ENCODE measurements at places on chromosomes 6 and 20.
A peak's percentile ranks its signal among the peaks of the same experiment; 100 is the strongest.

DNA sequence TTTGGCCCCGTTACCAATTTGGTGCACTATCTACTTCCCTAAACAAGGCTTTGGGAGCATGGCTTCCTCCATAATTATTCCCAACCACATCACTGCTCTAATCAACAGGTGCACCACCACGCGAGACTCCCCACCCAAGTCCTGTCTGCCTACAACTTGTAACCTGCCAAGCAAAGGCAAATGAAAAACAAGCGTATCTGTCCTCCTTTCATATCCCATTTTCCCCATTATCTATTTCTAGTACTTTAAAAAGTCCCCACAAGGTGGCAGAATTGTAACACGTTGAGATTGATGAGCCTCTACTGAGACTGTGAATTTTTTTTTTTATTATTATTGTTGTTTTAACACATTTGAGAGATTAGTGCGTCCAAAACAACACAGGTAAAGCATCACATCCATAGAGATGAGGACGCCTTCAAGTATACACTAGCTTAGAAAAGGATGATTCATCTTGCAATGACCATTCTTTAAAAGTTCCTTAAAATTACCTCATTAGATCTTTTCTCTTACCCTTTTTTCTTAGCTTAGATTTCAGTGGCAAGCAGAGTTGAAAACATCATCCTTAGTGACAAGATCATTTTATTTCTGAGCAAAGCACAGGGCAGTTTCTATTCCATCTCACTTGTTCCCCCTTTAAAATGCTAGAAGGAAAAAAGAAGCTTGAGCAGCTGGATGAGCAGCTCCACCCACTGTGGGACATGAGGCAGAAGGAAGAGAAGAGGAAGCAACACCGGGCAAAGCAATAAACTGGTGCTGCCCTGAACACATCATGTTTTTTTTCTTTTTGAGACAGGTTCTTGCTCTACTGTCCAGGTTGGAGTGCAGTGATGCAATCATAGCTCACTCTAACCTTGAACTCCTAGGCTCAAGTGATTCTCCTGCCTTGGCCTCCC, 210.8 kb downstream of the ARHGAP18 start:
- peak overlapping the region; percentile 6 for H3K27ac ChIP-seq
- peaks cover 10% of the 10 kb centered on the region for H3K4me1 ChIP-seq

- no peaks in the 10 kb centered on the region for H3K4me1 ChIP-seq
- H3K36me3 ChIP-seq = no peaks in the 10 kb centered on the region
- no peak overlapping the region for H3K27ac ChIP-seq
- peaks cover 10% of the 10 kb centered on the region for H3K27me3 ChIP-seq
- no peak overlapping the region for H3K4me3 ChIP-seq
- no peak for DNase-seq
These were observed 55.2 kb upstream of the NOX3 start for GRCh38 chr6:155510879-155511278.

GRCh38 chr6:150280703-150281102, 88.1 kb upstream of the IYD start:
- peaks cover 63% of the 10 kb centered on the region for H3K27me3 ChIP-seq
- H3K27ac ChIP-seq = no peak overlapping the region
- H3K4me3 ChIP-seq = no peak overlapping the region

GRCh38 chr20:8367689-8368088, 235.6 kb downstream of the PLCB1 start:
- no peak overlapping the region for H3K27ac ChIP-seq
- peaks cover 2% of the 10 kb centered on the region for H3K36me3 ChIP-seq
- no peak for DNase-seq
- H3K4me1 ChIP-seq = peaks cover 15% of the 10 kb centered on the region
- no peaks in the 10 kb centered on the region for H3K27me3 ChIP-seq

GRCh38 chr6:52420668-52421358, 671 bp downstream of the EFHC1 start:
- no peak overlapping the region for H3K27ac ChIP-seq
- peaks cover 6% of the 10 kb centered on the region for H3K4me1 ChIP-seq
- no peak overlapping the region for H3K4me3 ChIP-seq
- H3K27me3 ChIP-seq = no peaks in the 10 kb centered on the region

DNA sequence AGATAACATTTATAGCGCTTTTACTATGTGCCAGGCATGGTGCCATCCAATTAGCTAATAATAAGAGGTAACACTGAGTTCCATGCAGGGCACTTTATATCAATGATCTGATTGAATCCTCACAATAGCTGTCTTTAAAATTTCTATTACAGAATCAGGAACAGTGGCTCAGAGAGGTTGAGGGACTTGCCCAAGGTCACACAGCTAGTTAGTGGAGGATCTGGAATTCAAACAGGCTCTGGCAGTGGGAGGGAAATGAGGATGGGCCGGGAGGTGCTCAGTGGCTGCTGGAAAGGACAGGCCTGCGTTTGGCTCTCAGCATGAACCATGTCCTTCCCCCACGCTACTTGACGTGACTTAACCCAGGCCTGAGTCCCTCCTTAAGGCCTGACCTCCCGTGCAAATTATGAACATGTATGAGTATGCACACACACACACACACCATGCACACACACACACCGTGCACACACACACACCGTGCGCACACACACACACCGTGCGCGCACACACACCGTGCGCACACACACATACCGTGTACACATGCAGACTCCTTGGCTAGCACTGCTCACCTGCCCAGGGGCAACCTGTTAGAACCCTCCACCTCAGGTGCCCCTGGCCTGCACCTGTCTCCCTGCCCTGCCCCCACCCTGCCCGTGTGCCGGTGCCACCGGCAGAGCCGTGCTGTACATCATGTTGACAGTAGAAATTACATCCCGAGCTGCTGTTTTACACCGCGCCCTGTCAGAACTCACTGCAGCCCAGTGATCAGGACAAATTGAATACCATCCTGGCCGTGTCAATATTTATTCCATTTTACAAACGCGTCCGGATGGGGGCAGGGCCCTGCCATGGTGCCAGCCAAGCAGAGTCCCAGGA, 43.7 kb downstream of the CDH22 start:
- no peak for DNase-seq
- no peaks in the 10 kb centered on the region for H3K4me1 ChIP-seq
- H3K27ac ChIP-seq = no peak overlapping the region
- H3K4me3 ChIP-seq = no peak overlapping the region
- H3K36me3 ChIP-seq = no peaks in the 10 kb centered on the region

DNA sequence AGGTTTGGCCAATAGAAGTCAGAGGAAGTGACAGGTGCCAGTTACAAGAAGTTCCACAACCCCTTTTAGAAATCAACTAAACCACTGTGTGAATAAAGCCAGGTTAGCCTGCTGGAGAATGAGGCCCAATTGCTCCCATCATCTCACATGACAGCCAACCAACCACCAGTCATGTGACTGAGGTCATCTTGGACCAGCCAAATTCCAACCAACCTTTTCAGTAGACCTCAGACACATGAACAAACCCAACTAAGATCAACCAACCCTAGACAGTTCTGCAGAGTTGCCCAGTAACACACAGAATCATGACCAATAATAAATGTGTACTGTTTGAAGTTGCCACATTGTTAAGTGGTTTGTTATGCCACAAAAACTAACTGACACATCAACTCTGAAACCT, 44.6 kb upstream of the GGTLC1 start:
- H3K4me1 ChIP-seq = peaks cover 33% of the 10 kb centered on the region
- peak overlapping the region; percentile 81 for H3K27ac ChIP-seq
- peaks cover 7% of the 10 kb centered on the region for H3K36me3 ChIP-seq
- H3K4me3 ChIP-seq = peak overlapping the region; percentile 1
- no peak for DNase-seq

DNA sequence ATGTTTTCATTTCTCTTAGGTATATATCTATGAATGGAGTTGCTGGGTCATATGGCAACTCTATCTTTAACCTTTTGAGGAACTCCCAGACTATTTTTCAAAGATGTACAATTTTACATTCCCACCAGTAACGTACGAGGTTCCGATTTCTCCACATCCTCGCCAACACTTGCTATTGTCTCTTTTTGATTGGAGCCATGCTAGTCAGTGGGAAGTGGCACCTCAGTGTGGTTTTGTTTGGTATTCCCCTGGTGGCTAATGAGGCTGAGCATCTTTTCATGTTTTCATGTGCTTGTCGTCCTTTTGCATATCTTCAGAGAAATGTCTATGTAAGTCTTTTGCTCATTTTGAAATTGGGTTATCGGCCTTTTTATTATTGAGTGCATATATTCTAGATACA, 178.6 kb upstream of the EXOC2 start:
- peaks cover 2% of the 10 kb centered on the region for H3K36me3 ChIP-seq
- no peak overlapping the region for H3K27ac ChIP-seq
- H3K4me3 ChIP-seq = no peak overlapping the region
- H3K27me3 ChIP-seq = peaks cover 66% of the 10 kb centered on the region

- peaks cover 31% of the 10 kb centered on the region for H3K36me3 ChIP-seq
- H3K27me3 ChIP-seq = no peaks in the 10 kb centered on the region
- H3K27ac ChIP-seq = peak overlapping the region; percentile 97
- no peak for DNase-seq
- H3K4me1 ChIP-seq = peaks cover 27% of the 10 kb centered on the region
These were observed 511 bp upstream of the OGFR start for GRCh38 chr20:62804021-62804626.

DNA sequence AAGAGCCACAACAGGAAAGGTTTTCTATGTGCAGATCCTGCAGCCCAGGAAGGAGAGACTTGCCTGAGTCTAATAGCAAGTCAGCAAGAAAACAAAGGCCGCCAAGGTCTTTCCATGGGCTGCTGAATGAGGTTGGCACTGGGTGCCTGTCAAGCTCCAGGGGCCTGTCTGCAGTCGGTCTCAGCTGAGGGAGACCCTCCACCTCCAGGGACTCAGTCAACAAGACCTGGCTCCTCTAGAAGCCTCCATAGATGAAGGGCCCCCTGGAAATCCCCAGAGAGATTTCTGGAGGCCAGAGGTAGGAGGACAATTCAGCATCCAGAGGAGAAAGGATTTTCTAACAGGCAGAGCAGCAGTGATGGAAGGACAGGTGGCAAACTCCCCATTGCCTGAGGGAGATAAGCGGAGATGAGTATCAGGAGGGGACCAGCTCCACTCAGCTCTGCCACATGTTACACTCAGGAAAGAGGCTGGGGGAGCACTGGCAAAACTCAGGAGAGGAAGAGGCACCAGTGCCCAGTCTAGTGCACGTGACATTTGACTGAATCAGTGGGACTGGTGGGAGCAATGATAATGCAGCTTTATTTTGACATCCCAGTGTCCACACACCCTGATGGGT, 33.5 kb upstream of the FKBP1A start:
- H3K27me3 ChIP-seq = peaks cover 83% of the 10 kb centered on the region
- DNase-seq = no peak
- no peak overlapping the region for H3K27ac ChIP-seq
- H3K4me1 ChIP-seq = no peaks in the 10 kb centered on the region
- H3K4me3 ChIP-seq = no peak overlapping the region

GRCh38 chr20:21322921-21323331, 19.8 kb downstream of the XRN2 start:
- H3K4me3 ChIP-seq = peak overlapping the region; percentile 49
- H3K36me3 ChIP-seq = peaks cover 8% of the 10 kb centered on the region
- H3K27me3 ChIP-seq = no peaks in the 10 kb centered on the region

- no peak overlapping the region for H3K4me3 ChIP-seq
- H3K4me1 ChIP-seq = no peaks in the 10 kb centered on the region
- H3K27ac ChIP-seq = no peak overlapping the region
- DNase-seq = no peak
- peaks cover 3% of the 10 kb centered on the region for H3K36me3 ChIP-seq
These were observed 193.1 kb upstream of the SIM1 start for GRCh38 chr6:100657678-100658330.

DNA sequence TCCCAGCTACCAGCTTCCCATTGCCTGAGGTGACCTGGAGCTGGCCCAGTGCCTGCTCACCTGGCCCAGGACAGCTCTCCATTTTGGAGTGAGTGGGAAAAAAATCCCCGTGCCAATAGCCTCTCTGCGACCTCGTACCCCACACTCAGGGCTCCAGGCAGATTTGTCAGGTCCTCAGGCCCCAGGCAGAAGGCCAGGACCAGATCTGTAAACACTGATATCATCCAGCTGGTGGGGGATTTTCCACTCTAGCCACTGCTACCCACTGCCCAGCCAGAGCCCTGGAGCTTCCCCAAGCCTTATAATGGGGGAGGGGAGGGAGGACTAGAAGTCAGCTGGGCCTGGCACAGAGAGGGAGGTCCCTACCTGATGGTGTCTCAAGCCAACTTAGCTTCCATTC, 1.3 kb upstream of the PGC start:
- no peaks in the 10 kb centered on the region for H3K27me3 ChIP-seq
- H3K4me3 ChIP-seq = no peak overlapping the region
- H3K36me3 ChIP-seq = peaks cover 3% of the 10 kb centered on the region
- H3K4me1 ChIP-seq = no peaks in the 10 kb centered on the region
- no peak overlapping the region for H3K27ac ChIP-seq
- no peak for DNase-seq

- H3K4me3 ChIP-seq = no peak overlapping the region
- DNase-seq = no peak
- H3K4me1 ChIP-seq = peaks cover 2% of the 10 kb centered on the region
- no peak overlapping the region for H3K27ac ChIP-seq
These were observed 100.1 kb upstream of the PRDM1 start for GRCh38 chr6:105985816-105986632.

- H3K27ac ChIP-seq = peak overlapping the region; percentile 67
- no peaks in the 10 kb centered on the region for H3K27me3 ChIP-seq
- peak; percentile 18 for DNase-seq
- peak overlapping the region; percentile 84 for H3K4me3 ChIP-seq
- H3K36me3 ChIP-seq = peaks cover 9% of the 10 kb centered on the region
These were observed 397 bp downstream of the PEDS1 start for GRCh38 chr20:50153153-50153499.

DNA sequence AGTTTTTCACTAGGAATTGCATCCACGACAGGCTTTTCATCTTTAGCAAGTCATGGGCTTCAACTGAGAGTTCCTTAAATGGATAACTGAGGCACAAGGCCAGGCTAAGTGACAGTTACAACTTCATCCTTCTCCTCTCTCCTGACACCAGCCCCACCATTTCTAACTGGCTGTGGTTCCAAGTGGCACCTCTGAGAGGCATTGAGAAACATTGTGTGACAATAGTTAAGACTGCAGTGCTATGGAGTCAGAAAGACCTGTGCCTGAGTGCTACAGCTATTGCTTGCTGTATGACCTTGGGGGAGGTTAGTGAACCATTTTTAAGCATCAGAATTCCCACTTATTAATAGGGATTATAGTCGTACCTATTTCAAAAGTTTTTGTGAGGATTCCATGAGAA, 26.2 kb upstream of the MLIP start:
- no peaks in the 10 kb centered on the region for H3K27me3 ChIP-seq
- no peak overlapping the region for H3K4me3 ChIP-seq
- H3K36me3 ChIP-seq = no peaks in the 10 kb centered on the region
- no peak overlapping the region for H3K27ac ChIP-seq

GRCh38 chr6:11381801-11382513, 149.5 kb upstream of the NEDD9 start:
- H3K36me3 ChIP-seq = peaks cover 19% of the 10 kb centered on the region
- H3K4me1 ChIP-seq = peaks cover 69% of the 10 kb centered on the region
- H3K4me3 ChIP-seq = peak overlapping the region; percentile 89

GRCh38 chr20:53346335-53346648, 247.3 kb downstream of the ZNF217 start:
- DNase-seq = no peak
- H3K36me3 ChIP-seq = no peaks in the 10 kb centered on the region
- peaks cover 73% of the 10 kb centered on the region for H3K27me3 ChIP-seq
- H3K4me3 ChIP-seq = no peak overlapping the region

GRCh38 chr6:17877196-17877894, 110.1 kb downstream of the KIF13A start:
- no peaks in the 10 kb centered on the region for H3K4me1 ChIP-seq
- H3K4me3 ChIP-seq = no peak overlapping the region
- no peaks in the 10 kb centered on the region for H3K36me3 ChIP-seq
- peaks cover 11% of the 10 kb centered on the region for H3K27me3 ChIP-seq
- H3K27ac ChIP-seq = no peak overlapping the region
- no peak for DNase-seq
